ENCODE measurements at places on chromosomes 7 and 10.
A peak's percentile ranks its signal among the peaks of the same experiment; 100 is the strongest.

- DNase-seq = no peak
Observed at GRCh38 chr10:11336722-11337162, 274.7 kb downstream of the USP6NL start.

DNA sequence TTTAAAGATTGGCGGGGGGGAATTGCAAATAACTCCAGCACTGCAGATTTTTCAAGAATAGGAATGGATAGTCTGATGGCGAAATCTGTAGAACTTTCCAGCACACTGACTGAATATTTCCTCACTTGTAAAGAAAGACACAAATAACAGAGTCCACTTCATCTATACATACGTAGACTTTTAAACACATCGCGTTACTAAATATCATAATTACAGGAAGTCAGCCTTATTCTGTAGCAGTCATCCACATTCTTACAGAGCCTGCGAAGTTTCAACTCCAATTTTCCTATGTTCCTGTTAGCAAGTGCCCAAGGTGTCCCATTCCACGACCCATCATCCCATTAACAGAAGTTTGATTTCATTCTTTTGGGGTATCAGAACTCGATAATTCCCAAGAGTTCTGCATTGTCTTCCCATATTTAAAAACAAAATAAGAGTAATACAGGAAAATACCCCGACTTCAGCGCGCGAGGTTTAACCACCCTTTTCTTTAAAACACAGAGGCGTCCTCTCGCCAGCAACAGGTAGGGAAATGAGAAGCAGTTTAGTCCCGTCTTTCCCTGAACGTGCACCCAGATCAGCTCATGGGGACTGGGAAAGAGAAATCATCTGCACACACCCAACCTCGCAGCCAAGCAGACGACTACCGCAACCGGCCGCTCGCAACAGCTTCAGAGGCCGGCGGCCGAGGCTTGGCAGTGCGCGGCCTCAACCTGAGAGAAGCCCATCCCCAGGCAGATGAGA is 880 bp downstream of the HERC4 start:
- no peak for DNase-seq

DNA sequence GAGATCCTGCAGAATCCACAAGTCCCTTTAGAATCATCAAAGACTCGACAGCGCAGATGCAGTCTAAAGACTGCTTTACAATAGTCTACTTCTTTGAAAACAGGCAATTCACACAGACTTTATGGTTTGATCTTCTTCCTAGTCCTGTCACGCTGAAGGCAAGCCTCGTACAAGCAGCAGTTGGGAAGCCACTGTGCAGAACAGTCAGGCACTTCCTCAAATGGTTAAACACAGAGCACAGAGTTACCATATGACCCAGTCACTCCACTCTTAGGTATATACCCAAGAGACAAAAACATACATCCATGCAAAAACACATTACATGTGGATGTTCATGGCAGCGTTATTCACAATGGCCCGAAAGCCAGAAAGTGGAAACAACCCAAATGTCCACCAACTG is 41.4 kb downstream of the LRRC20 start:
- DNase-seq = no peak

- no peak for DNase-seq
Observed at GRCh38 chr10:25604591-25604990, 329.4 kb upstream of the MYO3A start.

GRCh38 chr10:104446151-104446550 is 92.5 kb downstream of the CFAP58 start:
- DNase-seq = no peak

DNA sequence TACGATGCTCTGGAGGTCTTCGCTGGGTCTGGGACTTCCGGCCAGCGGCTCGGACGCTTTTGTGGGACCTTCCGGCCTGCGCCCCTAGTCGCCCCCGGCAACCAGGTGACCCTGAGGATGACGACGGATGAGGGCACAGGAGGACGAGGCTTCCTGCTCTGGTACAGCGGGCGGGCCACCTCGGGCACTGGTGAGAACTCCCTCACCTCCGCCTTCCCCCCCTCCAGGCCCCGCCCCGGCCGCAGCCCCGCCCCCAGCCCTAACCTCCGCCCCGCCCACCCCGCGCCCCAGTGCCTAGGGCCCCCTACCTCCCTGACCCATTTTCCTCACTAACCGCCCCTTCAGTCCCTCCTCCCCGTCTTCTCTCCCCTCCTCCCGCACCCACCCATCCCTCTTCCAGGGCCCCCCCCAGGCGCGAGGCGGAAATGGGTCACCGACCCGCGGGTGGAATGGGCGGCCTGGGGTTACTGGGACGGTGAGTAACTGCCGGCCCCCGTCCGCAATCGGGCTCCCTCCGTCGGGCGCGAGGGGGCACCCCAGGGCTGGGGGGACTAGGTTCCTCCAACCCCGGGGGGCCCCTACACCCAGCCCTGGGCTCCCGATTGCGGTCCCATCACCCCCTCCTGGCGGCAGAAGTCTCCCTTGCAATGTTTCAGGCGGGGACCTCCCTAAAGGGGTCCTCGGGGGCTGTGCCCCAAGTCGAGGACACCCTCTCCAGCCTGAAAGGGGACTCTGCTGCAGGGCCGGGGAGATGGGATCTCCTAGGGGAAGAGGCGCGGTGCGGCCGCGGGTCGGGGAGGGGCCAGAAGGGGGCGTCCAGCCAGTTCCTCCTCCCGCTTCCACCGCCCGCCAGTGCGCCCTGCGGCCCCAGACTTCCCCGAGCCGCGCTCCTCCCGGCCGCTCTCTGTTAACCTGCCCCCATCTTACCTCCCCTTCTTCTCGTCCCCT is 2.1 kb downstream of the PCOLCE start:
- peak; percentile 46 for DNase-seq

GRCh38 chr7:12524794-12525386 is 45.6 kb upstream of the SCIN start:
- no peak for DNase-seq

GRCh38 chr7:117082647-117083046 is 129.3 kb downstream of the ST7 start:
- no peak for DNase-seq

GRCh38 chr10:15120523-15120922 is 23.4 kb downstream of the RPP38 start:
- no peak for DNase-seq

GRCh38 chr7:148773334-148773733 is 74.6 kb downstream of the CUL1 start:
- no peak for DNase-seq

DNA sequence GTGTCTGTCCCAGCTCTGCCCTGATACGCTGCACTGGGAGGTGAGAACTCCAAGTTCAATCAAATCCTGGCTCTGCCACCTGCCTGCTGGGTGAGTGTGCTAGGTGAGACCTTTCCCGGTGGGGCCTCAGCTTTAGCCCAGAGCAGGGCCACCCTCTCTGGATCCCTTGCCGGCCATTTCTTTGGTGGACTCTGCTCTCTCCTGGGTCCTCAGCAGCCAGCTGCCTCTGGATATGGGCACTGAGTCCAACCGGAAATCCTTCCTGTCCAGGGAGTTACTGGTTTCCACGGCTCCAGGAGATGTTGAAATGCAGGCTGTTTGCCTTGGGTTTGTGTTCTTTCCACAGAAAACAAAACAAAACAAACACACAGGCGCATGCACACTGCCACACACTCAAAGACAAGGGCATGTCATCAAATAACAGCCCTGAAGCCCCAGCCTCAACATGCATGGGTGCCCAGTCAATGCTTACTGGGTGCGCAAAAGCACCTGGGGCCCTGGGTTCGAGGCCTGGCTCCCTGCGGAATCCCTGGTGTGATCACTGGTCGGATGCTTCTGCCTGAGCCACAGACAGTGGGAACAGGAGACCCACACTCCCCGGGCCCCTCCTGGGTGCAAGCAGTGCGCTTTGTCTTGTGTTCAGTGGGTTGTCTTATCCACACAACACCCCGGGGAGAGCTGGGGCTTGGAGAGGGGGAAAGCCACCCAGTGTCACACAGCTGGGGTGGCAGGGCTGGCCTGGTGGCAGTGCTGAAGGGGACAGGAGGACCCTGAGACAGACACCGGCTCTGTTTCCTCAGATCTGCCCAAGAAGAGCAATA is 33.1 kb downstream of the PPIF start:
- DNase-seq = no peak

GRCh38 chr10:35294506-35294905 is 41.8 kb upstream of the CCNY start:
- DNase-seq = no peak

GRCh38 chr10:125124907-125125306 is 35.5 kb downstream of the CTBP2 start:
- DNase-seq = no peak

DNA sequence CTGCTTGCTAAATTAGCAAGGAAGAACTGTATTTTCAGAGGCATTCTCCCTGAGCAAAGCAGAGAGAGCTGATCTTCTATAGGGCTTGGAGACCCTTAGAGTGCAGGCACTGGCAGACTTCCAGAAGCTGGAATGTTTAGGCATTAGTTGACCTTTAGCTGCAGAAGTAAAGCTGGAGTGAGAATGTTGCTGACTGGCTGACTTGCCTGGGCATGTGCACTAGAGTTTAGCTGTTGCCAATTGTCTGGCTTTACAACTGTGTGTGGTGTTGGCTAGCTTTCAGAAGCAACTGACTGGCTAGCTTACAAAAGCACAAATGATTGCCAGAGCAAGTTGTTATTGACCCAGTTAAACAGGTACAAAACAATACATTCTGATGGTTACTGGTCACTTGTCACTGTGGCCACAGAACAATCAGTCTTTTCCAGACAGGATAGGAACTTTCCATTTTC is 25.1 kb downstream of the FAM13C start:
- DNase-seq = no peak

DNA sequence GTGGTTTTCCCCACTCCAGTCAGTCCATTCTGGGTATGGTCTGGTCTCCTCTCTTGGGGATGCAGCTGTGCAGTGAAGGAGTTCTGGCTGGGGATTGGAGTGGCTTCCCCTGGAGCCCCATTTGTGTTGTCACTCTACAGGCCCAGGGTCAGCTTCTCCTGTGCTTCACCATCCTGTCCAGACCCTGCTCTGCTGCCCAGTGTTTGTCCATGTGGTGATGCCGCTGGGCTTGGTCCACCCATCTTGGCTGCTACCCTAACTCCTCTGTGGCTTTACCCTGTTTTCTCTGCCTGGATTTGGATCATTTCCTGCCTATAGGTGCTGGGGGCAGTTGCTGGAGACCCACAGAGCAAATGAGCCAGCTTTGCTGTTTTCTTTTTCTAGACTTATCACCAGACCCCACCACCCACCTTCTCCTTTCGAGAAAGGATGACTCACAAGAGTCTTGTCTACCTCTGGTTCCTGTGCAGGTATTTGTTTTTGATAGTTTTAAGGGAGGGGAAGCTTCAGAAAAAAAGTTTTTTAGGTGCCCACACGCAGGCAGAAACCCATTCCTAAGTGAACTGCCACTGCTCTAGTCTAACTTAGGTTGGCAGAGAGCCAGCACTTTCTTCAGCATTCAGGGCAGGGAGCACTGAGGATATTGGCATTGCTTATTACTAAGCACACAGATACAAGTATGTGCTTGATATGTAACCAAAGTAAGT is 8.5 kb downstream of the ZDHHC16 start:
- DNase-seq = no peak

DNA sequence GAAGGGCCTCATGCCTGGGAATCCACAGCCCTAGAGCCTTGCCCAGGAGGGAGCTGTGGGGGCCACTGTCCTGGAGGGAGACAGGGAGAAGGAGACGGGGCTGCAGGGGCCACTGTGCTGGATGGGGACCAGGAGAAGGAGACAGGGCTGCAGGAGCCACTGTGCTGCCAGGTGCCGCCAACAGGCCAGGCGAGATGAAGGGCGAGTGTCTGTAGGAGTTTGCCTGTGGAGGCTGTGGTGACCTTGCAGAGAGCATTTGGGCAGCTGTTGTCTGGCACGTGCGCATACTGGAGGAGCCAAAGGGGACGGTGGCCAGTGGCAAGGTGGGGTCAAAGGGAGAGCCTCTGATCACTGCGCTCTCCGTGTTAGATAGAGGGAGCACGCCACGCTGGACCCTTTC is 79.2 kb downstream of the NKX6-2 start:
- no peak for DNase-seq
